Stomach (tissue), 19 donors: ENCODE measurements at places on chromosomes 2 and 18.

DNA sequence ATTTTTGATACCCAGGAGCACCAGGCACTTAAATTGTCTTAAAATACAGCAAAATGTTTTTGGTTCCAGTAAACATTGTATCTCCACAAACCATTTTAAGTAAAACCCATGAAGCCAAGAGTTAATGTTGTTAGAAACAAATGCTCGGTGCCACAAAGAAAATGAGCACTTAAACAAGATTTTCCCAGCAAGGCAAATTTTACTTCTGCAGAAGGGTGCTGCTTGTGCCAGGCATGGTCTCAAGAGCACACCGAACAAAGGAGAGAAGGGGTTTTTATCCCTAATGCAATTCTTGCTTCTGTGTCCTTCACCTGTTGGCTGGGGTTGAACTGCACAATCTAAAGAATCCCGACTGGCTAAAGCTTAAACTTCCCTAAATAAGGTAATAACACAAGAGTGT, 286.7 kb downstream of the ADCYAP1 start:
- no peak for DNase-seq

- DNase-seq: peak; percentile 25
Measured at GRCh38 chr2:67782443-67782842, 280.4 kb downstream of the C1D start.

- DNase-seq: no peak
Measured at GRCh38 chr2:65605058-65605742, 172.8 kb upstream of the SPRED2 start.

DNA sequence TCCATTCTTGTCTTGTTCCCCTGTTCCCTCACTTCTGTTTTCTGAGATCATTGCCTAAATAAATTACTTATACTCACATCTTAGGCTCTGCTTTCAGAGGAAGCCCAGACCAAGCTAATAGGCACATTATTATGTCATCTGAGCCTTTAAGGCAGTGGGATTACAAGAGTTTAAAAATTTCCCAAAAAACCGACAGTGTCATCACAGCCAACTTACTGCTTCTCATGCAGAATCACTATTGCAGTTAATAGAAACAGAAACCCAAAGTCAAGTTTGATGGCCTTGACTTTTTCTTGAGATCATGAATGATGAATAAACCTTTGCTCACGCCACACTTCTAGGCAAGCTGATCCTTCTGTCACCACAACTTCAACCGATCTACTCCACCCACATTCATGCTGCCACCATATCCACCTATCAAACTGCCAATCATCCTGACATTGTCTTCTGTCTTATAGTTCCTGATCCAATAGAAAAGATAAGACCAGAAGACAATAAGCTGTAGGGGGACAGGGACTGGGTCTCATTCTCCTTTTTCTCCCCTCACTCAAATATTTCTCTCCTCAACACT, 142.7 kb upstream of the CREB1 start:
- no peak for DNase-seq
